ENCODE measurements at places on chromosomes 2 and 18. TPM values are rescaled to one million over a fixed set of nuclear protein-coding genes. Genes with fewer than 3 reads are reported as not detected.

- peaks cover 4% of the 10 kb centered on the region for H3K4me1 ChIP-seq
- H3K27me3 ChIP-seq = peaks cover 8% of the 10 kb centered on the region
- H3K4me3 ChIP-seq = no peak overlapping the region
- peak overlapping the region; percentile 31 for H3K27ac ChIP-seq
Measured at GRCh38 chr2:1819419-1819818, 75.1 kb upstream of the PXDN start.

DNA sequence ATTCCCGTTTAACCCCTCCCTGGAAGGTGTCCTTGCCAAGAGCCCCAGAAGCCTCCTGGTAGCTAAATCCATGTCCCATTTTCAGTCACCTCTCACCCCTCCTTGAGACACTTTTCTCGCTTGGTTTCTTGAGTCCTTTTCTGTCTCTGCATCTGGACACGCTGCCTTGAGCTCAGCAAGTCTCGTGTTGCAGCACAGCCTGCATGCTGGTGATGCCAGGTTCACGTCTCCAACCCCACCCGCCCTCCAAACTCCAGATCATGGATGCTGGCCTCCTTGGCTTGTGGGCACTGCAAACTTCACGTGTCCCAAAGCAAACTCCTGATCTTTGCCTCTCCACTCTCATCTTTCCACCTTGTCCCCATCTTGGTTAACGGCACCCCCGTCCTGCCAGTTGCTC is 39.3 kb downstream of the CENPO start:
- H3K36me3 ChIP-seq = peaks cover 43% of the 10 kb centered on the region
- H3K4me3 ChIP-seq = peak overlapping the region; percentile 21
- peaks cover 17% of the 10 kb centered on the region for H3K27me3 ChIP-seq
- peak overlapping the region; percentile 79 for H3K27ac ChIP-seq
- peaks cover 8% of the 10 kb centered on the region for H3K4me1 ChIP-seq

DNA sequence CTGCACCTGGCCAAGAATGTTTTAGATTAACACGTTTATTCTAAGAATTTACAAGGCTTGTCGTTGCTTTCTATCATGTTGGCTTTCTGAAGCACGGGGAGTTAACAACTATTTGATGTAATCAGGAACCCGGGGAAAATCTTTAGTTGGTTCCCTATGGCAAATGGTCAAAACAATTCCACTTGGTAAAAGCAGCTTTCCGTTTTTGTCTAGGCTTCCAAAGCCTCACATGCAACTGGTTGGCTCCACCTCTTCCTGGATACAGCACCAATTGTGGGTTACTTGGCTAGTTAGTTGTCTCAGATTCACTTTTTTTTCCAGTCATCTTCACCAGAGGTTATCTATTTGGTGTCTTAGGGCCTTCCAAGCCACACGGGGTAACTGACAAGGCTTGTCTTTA is 2.8 kb downstream of the COLEC12 start:
- H3K27ac ChIP-seq = no peak overlapping the region
- H3K4me3 ChIP-seq = peak overlapping the region; percentile 32
- peaks cover 18% of the 10 kb centered on the region for H3K36me3 ChIP-seq

DNA sequence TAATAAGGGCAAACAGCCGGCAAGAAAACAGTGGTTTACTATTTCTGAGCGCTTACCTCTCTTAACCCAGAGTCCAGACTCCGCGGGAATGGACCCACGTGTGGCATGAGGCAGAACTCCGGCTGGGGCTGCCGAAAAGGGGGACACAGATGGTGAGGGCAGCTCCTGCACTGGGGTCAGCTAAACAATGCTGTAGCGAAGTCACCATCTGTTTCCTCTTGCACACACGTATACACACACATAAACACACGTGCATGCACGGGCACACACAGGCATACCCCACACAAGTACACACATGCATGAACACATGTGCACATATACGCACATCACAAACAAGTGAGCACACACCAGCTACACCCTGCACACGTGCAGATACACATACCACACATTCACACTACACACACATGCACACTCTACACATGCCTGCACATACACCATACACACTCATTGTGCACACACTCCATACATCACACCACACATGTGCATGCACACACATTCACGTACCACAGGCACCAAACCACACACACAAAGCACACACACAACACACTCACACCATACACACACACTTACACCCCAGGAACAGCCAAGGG is 105.9 kb upstream of the ID2 start:
- H3K36me3 ChIP-seq = no peaks in the 10 kb centered on the region
- H3K4me1 ChIP-seq = peaks cover 11% of the 10 kb centered on the region
- no peak overlapping the region for H3K4me3 ChIP-seq
- no peak for DNase-seq

GRCh38 chr2:26016012-26016705 is 17.7 kb upstream of the RAB10 start:
- DNase-seq = no peak
- H3K27ac ChIP-seq = no peak overlapping the region
- no peaks in the 10 kb centered on the region for H3K36me3 ChIP-seq
- no peak overlapping the region for H3K4me3 ChIP-seq
- peaks cover 4% of the 10 kb centered on the region for H3K27me3 ChIP-seq

- H3K4me3 ChIP-seq = peak overlapping the region; percentile 90
- H3K36me3 ChIP-seq = no peaks in the 10 kb centered on the region
- peak overlapping the region; percentile 67 for H3K27ac ChIP-seq
- H3K27me3 ChIP-seq = peaks cover 4% of the 10 kb centered on the region
- peaks cover 10% of the 10 kb centered on the region for H3K4me1 ChIP-seq
Measured at GRCh38 chr2:200509235-200509611, 645 bp downstream of the KCTD18 start.

DNA sequence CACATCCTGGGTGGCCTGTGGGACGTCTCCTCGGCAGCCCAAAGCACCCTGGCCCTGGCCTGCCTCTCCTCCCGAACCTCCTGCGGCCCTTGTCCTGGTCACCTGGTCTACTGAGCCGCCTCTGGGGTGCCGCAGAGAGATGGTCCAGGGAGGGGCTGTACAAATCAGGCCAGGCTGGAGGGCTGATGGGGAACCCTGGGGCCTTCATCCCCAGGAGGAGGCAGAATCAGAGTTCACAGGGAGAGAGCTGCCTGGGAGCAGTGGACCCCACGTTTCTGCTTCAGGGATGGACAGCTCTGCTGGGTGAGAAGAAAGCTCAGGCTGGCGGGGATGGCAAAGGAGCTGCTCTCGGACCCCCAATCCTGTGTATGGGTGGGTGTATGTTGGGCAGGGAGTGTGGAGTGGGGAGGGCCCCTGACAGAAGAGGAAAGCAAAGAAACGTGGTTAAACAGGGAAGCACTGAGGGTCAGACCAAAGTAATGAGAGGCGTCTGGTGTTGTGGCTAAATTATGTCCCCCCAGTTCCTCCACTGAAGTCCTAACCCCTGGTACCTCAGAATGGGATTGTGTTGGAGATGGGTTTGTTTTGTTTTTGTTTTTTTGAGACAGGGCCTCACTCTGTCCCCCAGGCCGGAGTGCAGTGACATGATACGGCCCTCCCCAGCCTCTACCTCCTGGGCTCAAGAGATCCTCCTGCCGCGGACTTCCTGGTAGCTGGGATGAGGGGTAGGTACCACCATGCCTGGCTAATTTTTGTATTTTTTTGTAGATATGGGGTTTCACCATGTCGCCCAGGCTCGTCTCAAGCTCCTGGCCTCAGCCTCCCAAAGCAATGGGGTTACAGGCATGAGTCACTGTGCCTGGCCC is 73.4 kb upstream of the SMAD7 start:
- no peak overlapping the region for H3K4me3 ChIP-seq
- H3K27me3 ChIP-seq = peaks cover 2% of the 10 kb centered on the region
- H3K36me3 ChIP-seq = no peaks in the 10 kb centered on the region
- H3K27ac ChIP-seq = peak overlapping the region; percentile 21
- DNase-seq = no peak

- no peak overlapping the region for H3K4me3 ChIP-seq
- H3K27ac ChIP-seq = no peak overlapping the region
- no peak for DNase-seq
- peaks cover under 1% of the 10 kb centered on the region for H3K36me3 ChIP-seq
Measured at GRCh38 chr2:152063325-152063924, 35.4 kb downstream of the CACNB4 start.

GRCh38 chr18:610214-610928 is 13.6 kb downstream of the CLUL1 start:
- no peak overlapping the region for H3K4me3 ChIP-seq
- H3K27ac ChIP-seq = no peak overlapping the region
- no peak for DNase-seq
- H3K36me3 ChIP-seq = no peaks in the 10 kb centered on the region
- peaks cover 13% of the 10 kb centered on the region for H3K4me1 ChIP-seq
- peaks cover 1% of the 10 kb centered on the region for H3K27me3 ChIP-seq

- H3K4me3 ChIP-seq = no peak overlapping the region
- H3K36me3 ChIP-seq = no peaks in the 10 kb centered on the region
- H3K4me1 ChIP-seq = peaks cover 34% of the 10 kb centered on the region
- no peak for DNase-seq
Measured at GRCh38 chr2:173862612-173863217, 102.5 kb downstream of the SP3 start.

DNA sequence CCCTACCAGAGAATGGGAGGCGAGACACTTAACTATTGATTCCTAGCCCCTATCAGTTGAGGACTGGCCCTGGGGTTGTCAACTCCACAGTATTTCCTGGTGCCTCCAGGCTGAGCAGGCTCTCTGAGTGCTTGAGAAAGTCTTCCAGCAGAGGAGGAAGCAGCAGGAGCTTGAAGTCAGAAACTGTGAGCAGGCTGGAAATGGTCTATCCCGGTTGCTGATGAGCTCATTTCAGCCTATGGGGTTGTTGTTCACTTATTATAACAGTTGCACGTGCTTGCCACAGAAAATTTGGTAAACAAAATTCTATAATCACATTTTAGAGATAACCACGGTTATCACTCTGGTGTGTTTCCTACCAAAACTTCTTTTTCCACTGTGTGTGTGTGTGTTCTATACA is 254.7 kb upstream of the THUMPD2 start:
- H3K36me3 ChIP-seq = no peaks in the 10 kb centered on the region
- no peaks in the 10 kb centered on the region for H3K27me3 ChIP-seq
- no peak overlapping the region for H3K27ac ChIP-seq
- no peak for DNase-seq

DNA sequence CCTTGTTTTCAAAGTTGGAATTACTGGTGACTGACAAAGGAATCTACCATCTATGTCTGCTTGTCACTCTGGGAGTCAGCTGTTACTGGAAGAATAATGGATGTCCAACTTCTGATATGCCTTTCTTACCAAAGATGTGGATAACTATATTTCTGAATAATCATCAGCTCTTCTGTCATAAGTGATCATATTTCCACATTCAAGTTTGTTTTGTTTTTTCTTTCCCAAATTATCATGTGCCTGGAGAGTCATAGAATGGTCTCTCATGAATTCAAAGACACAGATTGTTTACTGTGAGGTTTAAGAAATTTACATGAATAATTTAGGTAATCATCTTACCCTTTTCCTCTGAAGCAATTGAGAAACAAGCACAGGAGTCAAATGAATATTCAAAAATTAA is 986.7 kb upstream of the CDH2 start:
- no peak overlapping the region for H3K4me3 ChIP-seq
- no peak overlapping the region for H3K27ac ChIP-seq
- H3K4me1 ChIP-seq = no peaks in the 10 kb centered on the region
- DNase-seq = no peak

DNA sequence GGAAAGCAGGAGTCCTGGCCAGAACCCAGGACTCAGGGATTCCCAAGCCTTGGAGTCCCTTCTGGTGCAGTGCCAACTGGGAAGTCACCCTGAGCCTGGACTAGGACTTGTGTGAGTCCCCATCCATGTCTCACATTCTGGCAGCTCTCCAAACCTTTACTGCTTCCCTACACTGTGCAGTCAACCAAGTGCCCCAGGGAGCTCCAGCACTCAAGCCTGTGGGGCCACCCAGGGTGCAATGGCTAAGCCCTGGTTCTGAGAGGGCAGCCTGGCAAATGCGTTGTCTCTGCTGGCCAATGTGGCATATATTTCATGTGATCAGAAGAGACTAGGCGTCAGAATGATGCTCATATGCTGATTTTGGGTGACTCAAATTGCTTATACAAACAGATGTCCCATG is 223.4 kb downstream of the SP3 start:
- H3K4me1 ChIP-seq = peaks cover 3% of the 10 kb centered on the region
- peaks cover 3% of the 10 kb centered on the region for H3K36me3 ChIP-seq
- H3K4me3 ChIP-seq = no peak overlapping the region

DNA sequence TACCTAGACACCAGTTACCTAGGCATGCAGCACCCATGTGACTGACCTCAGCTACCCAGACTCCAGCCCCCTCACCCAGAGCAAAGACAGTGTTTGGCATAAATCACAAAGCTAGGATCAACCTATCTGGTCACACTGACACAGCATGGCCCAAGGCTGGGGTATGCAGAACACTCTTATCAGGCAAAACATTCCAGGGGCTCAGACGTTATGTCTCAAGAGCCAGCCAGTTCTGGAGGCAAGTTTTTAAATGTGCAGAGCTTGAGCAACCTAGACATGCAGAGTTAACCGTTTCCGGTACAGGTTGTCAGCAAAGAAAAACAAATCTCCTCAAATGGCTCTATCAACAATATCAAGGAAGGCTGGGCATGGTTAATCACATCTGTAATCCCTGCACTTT is 92.8 kb downstream of the AP1S3 start:
- H3K27ac ChIP-seq = no peak overlapping the region
- no peaks in the 10 kb centered on the region for H3K4me1 ChIP-seq
- DNase-seq = no peak
- no peak overlapping the region for H3K4me3 ChIP-seq
- H3K27me3 ChIP-seq = no peaks in the 10 kb centered on the region

DNA sequence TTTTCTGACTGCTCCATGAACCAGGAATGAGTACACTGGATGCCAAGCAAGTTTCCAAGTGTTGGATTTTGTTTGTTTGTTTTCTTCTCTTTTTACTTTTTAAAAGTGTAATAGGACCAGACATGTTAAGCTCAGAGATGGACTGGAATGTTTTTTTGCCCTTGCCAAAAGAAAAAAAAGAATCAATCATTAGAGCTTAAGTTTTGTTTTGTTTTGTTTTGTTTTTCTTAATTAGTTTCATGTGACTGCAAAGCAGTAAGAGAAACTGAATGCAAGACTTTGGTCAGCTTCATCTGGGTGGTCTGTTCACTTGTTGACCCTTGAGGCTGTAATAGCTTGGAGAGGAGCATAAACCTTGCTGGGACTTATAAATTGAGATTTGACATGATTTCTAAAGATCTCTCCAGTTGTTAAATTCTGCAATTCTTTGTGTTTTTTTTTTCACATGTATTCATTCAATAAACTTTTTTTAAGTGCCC is 42.4 kb upstream of the SLC1A4 start:
- H3K27ac ChIP-seq = no peak overlapping the region
- H3K36me3 ChIP-seq = no peaks in the 10 kb centered on the region
- H3K27me3 ChIP-seq = peaks cover 2% of the 10 kb centered on the region

GRCh38 chr2:7094231-7094741 is 177.1 kb downstream of the RNF144A start:
- H3K27ac ChIP-seq = no peak overlapping the region
- no peak overlapping the region for H3K4me3 ChIP-seq
- peaks cover 9% of the 10 kb centered on the region for H3K4me1 ChIP-seq
- H3K36me3 ChIP-seq = no peaks in the 10 kb centered on the region
- peaks cover 7% of the 10 kb centered on the region for H3K27me3 ChIP-seq

The C2orf80 gene
- not detected for total RNA-seq

The APCDD1 gene
- 3.1 TPM for total RNA-seq

The GALNT3 gene
- total RNA-seq = 3.6 TPM

The MALL gene
- 2.6 TPM for total RNA-seq

The FAM124B gene
- 269 TPM for total RNA-seq

The ACKR3 gene
- total RNA-seq = 24.8 TPM

The FRZB gene
- 90.8 TPM for total RNA-seq

Measured in endothelial cell (in vitro differentiated cells).